ENCODE measurements at places on chromosomes 1 and 21.
A peak's percentile ranks its signal among the peaks of the same experiment; 100 is the strongest.

DNA sequence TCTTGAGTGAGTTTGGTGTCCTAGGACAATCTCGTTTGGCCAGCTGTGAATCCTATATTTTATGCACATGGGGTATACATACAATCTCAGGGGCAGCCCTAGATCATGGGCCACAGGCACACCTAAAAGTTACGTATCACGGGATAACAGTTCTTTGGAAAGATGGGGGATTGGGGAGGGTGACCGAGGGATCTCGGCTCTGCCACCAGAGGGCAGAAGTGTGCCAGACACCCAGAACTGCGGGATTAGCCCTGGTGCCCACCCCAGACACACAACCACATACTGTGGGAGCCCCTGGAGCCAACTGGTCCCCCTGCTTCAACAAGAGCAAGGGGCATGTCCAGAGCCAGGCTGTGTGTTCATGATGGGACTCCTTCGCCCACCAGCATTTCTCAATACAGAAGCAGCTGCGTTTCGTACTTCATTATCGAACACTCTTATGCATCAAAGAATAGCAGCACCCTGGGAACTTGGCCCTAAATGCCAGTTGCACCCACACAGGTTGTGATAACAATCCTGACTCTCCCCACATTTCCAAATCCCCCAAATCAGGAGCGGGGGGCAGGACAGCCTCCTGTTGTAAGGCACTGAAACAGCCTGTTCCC lies 37.4 kb downstream of the TMCO4 start:
- DNase-seq: peak; percentile 53

DNA sequence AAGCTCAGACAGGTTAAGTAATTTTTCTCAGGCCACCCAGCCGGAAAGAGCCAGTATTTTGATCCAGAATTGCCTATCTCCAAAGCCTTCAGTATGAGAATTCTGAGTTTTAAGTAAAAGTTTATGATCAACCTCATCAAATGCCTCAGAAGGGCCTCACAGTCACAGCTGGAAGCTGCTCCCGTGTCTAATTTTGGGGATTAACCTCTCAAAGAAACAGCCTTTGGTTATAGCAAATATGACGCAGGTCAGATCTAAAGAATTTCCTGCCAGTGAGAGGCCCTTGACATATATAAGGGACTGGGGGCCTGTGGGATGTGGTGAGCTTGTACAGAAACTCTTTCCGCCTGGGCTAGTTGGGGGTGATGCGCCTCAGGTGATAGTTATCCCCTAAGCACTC lies 2.3 kb downstream of the EXTL1 start:
- no peak for DNase-seq

DNA sequence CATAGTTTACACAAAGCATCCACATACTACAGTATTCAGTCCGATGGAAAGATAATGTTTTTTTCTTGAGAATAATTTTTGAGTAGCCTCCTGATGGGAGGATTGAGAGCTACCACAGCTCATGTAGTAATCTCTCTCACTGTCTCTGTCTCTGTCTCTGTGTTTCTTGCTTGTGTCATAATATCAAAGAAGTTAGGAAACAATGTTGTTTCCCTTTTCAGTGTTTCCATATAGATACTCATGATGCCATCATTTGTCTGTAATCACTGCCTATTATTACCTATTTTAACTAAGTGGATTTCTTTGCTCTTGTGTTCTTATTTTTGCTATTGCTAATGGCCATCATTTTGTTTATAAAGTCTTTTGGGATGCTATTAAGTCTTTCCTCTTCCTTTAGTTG lies 367.7 kb downstream of the NEGR1 start:
- DNase-seq: no peak

DNA sequence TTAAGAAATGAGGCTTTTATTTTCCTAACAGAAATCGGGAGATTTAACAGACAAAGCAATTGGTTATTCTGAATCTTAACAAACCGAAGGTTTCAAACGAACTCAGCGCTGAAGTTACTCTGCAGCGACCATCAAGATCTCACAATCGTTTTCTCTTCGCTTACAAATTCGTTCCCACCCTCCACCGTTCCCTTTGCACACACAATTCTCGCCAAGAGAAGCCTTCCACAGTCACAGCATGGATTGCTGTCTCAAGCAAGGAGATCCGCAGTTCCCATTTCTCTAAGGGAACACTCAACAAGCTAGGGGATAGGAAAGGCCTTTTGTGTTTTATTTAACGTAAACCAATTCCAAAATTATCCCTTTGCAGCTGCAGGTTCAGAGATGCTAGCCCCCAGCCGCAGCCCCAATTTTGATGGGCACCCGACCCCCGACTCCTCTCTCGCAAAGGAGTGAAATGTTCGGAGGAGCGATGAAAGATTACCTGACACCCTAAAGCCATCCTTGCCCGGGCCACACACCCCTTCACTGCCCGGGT lies 755 bp downstream of the FBXO42 start:
- peak; percentile 16 for DNase-seq

GRCh38 chr1:217188280-217189237 lies 442.3 kb downstream of the GPATCH2 start:
- DNase-seq: no peak

DNA sequence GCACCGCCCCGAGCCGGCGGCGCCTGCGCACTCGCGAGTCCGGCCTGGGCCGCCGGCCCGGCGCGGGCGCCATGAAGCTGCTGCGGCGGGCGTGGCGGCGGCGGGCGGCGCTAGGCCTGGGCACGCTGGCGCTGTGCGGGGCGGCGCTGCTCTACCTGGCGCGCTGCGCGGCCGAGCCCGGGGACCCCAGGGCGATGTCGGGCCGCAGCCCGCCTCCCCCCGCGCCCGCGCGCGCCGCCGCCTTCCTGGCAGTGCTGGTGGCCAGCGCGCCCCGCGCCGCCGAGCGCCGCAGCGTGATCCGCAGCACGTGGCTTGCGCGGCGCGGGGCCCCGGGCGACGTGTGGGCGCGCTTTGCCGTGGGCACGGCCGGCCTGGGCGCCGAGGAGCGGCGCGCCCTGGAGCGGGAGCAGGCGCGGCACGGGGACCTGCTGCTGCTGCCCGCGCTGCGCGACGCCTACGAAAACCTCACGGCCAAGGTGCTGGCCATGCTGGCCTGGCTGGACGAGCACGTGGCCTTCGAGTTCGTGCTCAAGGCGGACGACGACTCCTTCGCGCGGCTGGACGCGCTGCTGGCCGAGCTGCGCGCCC lies at the start of gene B3GALT6:
B3GALT6 (plus strand) TSS at position 30 of the 588 bp plus-strand sequence; CDS start at position 72, 42 bp downstream.
- no peak for DNase-seq

DNA sequence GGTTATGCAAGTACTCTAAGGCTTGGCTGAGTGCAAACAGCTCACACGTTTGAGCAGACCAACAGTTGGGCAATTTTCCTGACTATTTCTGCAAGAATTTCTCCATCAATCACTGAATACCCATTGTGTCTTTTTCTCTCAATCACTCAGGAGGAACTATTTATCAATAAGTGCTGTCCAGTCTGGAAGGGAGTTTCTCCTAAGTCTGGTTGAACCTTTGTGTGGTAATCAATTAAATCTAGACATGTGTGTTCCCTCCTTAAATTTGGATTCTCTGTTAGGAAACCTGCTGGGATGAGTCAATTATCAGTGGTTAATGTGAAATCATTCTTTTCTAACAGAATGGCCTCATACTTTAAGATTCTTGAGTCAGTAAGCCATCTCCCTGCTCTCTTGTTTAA lies 6.8 kb upstream of the AADACL3 start:
- DNase-seq: no peak

GRCh38 chr1:175137369-175137768 lies 55.2 kb downstream of the KIAA0040 start:
- no peak for DNase-seq

DNA sequence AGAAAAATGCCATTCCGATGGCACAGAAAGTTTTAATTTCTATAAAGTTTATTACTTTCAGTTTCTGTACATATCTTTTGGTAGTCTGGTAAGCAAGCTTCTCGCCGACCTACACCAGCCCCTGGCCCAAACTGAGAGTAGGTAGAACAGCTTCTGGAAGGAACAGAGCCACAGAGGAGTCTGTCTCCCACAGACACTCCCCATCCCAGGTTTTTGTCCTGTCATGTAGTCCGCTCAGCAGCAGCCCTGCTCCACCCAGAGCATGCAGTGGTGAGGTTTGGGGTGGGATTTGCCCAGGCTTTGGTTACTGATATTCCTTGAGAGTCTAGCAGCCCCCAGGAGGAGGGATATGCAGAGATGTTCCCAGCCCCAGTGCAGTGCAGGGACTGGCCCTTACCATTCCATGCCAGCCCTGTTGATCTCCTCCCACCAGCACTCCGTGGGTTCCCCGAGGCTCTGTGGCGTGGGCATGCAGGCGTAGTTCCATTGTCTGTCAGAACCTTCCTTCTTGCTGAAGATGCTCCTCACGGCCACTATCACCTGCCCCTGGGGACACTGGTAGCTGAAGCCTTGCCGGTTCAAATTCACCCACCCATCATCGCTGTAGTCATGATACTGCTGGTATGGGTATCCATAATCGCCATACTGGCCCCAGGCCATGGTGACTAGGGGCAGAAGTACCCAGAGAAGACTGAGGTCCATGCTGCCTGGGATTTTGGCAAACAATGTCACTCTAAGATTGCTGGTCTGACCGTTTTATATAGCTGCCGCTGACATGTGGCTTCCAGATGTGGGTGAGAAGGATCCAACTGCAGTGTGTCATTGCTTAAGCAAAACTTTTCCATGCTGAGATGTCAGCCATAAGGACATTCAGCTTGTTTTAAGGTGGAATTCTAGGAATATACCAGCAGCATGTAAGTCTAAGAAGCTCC lies at the start of gene DPT:
DPT (minus strand) TSS at position 734 of the 932 bp plus-strand sequence; CDS start at position 702, 32 bp downstream.
- DNase-seq: no peak

GRCh38 chr1:85864727-85865126 lies 156.5 kb upstream of the ZNHIT6 start:
- DNase-seq: no peak

- no peak for DNase-seq
These were observed 54.6 kb downstream of the SLC35F3 start for GRCh38 chr1:233959102-233959501.

DNA sequence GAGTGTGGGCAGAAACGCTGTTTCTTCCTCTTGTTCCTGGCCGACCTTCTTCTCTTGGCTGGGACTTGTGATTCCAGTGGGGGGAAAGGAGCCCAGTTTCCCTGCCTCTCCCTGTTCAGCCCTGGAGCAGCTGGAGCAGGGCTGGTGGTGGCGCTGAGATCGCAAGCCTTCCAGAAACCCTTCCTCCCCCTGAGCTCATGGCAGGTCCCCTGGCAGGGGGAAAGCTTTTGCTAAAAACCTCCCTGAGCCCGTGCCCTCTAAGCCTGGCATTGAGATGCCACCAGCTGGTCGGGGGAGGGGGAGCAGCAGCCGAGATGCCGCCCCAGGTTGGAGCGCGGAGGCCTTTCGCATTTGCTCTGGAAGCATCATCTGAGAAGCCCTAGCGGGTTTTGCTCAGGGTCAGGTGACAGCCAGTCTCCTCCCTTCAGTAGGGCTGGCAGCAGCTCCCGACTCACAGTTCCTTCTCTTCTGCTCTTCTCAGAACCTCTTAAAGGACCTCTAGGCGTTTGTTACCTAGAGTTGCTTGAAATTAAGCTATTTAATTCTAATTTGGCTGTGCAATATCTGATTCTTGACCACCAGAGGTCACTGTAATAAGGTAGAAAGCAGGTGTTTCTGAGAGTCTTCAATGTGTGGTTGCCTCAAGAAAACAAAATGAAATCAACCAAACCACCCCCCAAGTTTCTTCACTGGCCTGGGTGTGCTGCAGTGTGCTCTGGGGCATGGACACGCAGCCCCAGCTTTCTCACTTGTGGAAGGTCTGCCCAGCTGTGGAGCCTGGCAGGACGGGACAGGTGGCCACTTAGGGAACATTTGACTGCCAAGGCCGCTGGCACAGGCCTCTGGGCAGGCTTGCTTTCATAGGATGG lies 257.3 kb downstream of the CAMTA1 start:
- DNase-seq: no peak

DNA sequence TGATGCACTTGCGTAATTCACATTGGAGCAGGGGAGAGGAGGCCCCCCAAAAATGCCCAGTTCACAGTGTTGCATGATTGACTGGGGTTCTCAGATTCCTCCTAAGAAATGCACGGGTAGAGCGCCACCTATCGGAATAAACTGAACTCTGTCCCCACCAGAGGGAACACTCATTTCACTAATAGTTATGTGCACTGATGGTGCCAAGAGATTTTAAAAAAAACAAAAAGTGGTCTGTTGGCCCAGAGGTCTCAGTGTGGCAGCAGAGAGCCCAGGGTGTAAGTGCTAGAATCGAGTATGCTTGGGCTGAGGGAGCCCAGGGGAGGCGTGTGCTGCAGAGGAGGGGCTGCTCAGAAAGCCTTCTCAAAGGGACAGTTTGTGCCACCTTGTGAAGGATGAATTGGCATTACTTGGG lies 6.9 kb downstream of the PINK1 start:
- DNase-seq: peak; percentile 68

DNA sequence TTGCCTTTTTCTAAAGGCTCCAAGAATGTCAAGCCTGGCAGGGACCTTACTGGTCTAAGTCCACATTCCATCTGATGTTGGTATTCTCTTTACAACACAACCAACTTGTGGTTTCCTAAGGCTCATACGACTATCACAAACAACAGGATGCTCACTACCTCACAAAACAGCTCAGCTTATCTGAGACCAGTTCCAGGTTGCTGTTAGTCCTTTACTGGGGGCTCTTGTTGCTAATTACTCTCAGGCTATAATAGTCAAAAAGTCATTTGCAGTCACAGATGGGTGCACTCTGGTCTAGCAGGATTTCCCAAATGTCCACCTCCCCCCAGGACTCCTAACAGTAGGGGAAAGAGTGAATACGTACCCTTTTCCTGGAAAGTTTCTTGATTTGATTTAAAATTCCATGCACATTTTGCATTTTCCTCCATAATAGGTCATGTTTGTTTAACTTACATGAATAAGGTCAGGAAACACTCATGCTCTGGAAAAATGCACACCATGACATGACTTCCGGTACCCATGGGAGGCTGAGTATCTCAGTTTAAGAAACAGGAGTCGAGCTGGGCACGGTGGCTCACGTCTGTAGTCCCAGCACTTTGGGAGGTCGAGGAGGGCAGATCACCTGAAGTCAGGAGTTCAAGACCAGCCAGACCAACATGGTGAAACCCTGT lies 16.0 kb downstream of the LCK start:
- no peak for DNase-seq

- DNase-seq: no peak
These were observed 103.3 kb upstream of the SLC45A1 start for GRCh38 chr1:8214501-8215173.

- DNase-seq: no peak
These were observed 17.5 kb downstream of the KLHDC8A start for GRCh38 chr1:205339197-205339702.

- no peak for DNase-seq
These were observed 28.4 kb upstream of the SARS1 start for GRCh38 chr1:109185357-109185756.

DNA sequence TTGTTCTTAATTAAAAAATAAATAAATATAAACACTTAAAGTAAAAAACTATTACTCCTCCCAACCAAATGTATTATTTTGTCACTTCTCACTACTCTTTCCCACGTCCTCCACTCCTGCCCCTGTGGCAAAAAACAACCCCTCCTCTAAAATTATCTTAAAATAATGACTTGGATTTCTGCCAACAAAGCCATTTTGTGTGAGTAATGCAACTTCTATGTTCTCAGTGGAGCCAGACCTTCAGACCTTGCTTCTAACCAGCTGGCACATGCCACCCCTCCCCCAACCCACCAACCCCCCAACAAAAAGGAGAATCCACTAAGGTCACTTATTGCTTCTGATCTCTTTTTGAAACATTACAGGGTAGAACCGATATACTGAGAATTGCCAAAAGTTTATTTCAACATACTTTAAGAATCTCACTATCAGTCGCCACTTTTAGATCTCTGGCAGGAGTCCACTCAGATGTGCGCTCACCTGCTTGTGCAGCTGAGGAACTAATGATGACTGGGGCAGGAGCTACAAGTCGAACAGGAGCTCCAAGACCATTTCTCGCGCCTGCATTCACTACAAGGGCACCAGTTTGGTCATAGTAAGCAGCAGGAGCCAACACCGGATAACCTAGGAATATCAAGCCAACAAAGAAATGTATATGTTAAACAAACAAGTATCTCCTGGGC lies 58.3 kb upstream of the SDC3 start:
- no peak for DNase-seq
